ENCODE measurements at places on chromosomes 4 and X.

DNA sequence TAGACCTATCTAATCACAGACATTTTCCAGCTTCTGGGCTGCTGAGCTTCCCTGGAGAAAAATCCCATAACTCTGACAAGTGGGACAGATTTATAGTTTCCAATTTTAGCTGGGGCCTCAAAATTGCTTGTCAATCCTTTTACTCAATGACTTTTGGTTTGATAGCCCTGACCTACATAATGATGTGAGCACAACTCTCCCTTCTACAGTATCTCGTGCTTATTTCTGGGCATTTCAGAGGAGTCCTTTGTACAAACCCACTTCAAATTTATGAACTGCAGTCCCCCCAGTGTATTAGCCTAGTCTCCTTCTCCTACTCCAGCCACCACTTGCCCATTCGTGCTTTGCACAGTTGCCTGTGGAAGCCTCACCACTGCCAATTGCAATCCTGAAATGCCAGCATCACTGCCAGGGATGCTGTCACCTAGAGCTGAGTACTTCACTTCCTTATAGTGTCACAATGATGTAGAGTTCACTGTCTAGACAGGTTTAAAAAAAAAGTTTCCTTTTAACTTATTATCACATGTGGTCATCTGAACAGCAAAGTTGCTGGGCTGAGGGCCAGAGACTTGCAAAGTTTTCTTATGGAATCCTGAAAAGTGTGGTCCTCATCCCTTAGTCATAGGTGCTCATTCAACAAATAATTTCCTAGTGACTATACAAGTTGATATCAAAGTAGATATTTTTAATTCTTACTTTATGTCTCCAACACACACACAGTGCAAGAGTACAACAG lies 21.2 kb downstream of the TRAM1L1 start:
- DNase-seq, result no peak

- no peak for DNase-seq
Observed at GRCh38 chr4:73080789-73081188, 11.3 kb upstream of the COX18 start.

DNA sequence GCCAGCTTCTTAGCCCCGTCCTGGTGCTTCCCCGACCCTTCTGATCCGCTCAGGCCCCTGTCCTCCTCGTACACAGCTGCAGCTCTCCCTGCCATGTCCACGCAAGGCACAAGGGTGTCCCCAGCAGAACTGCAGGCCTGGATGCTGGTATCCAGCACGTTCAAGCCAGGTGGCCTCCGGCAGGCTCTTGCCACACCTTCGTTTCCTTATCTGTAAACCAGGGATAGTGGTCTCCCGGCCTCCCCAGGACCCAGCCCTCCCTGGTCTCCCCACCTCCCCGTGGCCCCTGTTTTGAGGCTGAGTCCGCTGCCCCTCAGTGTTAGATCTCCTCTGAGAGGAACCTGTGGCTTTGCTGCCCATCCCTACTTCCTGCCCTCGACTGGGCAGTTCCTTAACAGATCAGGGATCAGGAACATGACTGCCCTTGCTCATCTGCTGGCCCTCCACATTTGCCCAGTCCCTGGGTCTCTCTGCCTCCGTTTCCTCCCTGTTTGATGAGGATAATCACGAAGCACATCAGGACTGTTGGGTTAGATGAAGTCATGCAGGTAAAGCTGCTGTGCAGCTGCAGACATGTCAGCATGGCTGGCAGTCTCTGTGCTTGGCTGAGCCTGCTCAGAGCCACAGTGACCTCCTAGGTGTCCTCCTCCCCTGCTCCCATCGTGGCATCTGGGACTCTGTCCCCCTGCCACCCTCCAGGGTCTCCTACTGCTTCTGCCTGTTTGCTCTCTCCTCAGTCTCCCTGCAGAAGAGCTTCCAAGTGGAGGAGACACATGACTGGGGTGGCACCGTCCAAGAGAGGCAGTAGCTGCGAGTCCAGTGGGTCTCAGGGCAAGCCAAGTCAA lies 32.9 kb downstream of the PIGG start:
- no peak for DNase-seq

- no peak for DNase-seq
Observed at GRCh38 chr4:76066546-76066945, 8.0 kb upstream of the ART3 start.

GRCh38 chr4:124710015-124710741 lies 2.4 kb downstream of the ANKRD50 start:
- DNase-seq, result no peak

GRCh38 chrX:47579537-47579936 lies 2.7 kb upstream of the TIMP1 start:
- DNase-seq, result peak; percentile 53

DNA sequence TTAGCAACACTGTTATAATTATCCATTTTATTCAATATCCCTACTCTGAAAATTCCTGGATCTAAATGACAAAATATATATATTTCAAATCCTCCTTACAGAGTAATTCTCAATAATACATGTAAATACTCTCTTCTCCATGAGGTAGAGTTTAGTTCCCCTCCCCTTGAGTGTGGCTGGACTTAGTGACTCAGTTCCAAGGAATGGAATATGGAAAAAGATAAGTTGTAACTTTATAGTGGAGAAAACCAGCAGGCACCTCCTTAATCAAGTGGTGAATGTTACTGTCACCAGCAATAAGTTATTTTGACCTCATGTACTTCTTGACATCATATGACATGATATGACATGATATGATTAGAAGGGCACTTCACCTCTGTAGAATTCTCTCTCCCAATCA lies 302.0 kb downstream of the RAB28 start:
- DNase-seq, result no peak

Measured in stimulated activated CD4-positive, alpha-beta T cell treated with anti-CD3 and anti-CD28 coated beads, Interleukin-4, amount 100 ng/mL, for 24 hours (primary cell).